Iris pigment epithelial cell (primary cell): ENCODE measurements at places on chromosomes 4 and X.
A peak's percentile ranks its signal among the peaks of the same experiment; 100 is the strongest.

DNA sequence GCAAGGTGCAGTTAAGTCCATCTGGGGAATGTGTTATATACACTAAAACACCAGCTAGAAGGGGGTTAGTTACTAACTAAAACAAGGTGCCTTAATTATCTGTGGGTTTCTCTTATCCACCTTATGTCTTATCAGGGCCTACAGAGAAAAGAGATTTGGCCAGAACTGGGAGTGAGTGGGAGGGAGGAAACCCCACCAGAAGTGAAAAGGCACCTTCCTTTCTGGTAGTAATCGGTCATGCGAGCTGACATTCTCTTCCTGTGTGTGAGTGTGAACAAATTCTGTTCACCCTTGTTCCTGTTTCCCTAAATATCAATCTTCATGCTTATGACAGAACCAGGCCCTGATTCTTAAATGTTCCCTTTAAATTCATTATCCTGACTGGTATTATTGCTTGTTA, 43.5 kb downstream of the SRPX2 start:
- DNase-seq: no peak

GRCh38 chr4:67926485-67926884, 36.8 kb downstream of the TMPRSS11A start:
- DNase-seq: no peak

DNA sequence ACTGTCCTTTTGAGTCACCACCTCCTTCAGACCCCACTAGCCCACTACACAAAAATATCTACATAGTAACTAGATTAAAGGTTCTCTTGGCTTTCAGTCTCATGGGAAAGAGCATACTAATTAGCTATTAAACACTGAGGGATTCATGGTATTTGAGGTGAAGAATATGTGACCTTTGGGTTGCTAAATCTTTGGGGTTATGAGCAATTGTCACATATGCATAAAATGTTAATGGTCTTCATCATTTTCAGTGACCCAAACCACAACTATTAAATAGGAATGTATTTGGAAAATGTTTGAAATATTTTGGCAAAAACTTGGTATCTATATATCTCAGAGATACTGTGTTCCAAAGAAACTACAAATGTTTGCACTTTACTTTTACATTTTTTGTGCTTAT, 365.1 kb downstream of the MAGEB5 start:
- peak; percentile 61 for DNase-seq

DNA sequence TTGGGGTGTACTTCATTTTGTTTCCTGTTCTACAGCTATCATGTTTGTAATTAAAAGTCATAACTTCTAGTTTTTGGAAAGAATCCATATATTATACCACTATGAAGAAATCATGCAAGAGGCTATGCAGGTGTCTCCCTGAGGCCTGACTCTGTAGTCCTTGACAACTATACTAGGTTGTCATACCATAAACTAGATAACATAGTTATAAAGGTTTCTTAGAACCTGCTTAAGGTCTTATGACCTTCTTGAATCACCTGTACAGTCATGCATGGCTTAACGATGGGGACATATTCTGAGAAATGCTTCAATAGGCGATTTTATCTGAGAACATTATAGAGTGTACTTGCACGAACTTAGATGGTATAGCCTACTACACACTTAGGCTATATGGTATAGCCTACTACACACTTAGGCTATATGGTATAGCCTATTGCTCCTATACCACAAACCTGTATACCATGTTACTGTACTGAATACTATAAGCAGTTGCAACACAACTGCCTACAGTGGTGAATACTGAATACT, 3.3 kb downstream of the PWWP3B start:
- DNase-seq: no peak

DNA sequence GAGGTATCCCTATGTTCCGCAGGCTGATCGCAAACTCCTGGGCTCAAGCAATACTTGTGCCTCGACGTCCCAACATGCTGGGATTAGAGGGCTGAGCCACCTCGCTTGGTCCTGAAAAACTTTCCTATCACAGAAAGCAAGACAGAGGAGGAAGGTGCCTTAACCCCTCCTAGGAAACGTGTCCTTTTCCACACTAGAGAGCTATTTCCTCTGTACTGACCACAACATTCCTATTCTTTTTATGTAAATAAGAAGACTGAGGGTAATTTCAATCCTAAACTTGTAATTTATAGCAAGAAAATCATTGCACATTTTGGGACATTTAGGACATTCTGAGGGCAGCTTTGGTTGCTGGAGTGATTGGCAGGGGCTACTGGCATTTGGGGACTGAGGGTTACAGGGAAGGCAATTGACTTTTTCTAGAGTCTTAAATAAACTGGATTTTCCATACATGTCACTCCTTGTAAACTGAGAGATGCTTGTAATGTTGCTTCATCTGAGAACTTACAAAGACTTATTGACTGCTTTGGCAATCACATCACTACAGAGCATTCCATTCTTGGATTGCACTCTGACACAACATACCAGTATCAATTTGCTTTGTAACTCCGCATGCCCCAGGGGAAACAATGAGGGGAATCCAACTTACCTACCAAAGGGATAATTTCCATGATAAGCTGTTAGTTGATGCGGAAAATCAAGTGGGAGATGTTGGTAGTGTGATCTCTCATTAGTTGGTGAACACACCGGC, 15.6 kb downstream of the XAGE3 start:
- peak; percentile 26 for DNase-seq

GRCh38 chrX:130260316-130260715, 8.4 kb downstream of the ZNF280C start:
- peak; percentile 44 for DNase-seq

GRCh38 chr4:96652158-96652557, 812.3 kb downstream of the PDHA2 start:
- peak; percentile 58 for DNase-seq

DNA sequence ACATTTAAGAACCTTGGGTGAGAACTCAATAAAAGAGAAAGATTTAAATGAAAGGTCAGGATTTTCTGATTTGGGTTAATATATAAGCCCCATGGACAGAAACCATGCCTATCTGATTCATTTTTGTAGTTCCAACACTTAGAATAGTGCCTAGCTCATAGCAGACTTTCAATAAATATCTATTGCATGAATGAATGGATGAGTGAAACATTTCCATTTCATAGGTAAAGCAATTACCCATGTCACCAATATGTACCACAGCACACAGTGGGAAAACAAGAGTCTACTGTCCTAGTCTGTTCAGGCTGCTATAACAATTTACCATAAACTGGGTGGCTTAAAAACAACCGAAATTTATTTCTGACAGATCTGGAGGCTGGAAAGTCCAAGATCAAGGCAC, 63.9 kb upstream of the PTPN13 start:
- DNase-seq: no peak

GRCh38 chr4:63563288-63564014, 845.8 kb downstream of the TECRL start:
- DNase-seq: no peak

DNA sequence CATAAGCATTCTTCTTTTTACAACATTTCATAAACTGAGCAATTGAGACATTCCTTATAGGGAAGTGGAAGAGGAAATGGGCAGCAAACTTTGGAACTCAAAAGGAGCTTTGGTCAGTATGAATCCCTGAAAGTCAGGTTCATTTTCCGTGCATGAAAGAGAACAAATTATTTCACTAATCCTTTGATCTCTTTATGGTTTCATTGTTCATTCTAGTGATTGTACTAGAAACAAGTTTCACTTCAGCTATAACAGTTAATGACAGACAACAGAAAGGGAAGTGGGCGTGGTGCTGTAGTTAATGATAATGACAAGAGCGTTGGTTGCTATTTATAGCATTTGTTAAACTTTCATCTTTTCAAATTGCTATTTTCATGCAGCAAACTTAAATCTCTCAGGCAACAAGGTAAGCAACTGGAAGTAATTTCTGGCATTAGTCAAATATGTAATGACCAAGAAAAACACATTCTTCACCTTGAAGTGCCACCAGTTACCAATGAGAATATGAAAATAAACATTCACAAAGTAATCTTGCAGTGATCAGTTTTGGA, 98.4 kb downstream of the AREG start:
- no peak for DNase-seq

GRCh38 chr4:41757521-41758156, 9.1 kb upstream of the PHOX2B start:
- DNase-seq: no peak

GRCh38 chrX:18877469-18877868, 106.4 kb downstream of the PHKA2 start:
- DNase-seq: no peak

- DNase-seq: no peak
These were observed 57.2 kb downstream of the EGF start for GRCh38 chr4:109969919-109970318.

- DNase-seq: peak; percentile 9
These were observed 6.4 kb upstream of the SCML2 start for GRCh38 chrX:18360867-18361266.

GRCh38 chr4:55853484-55854046, at the start of gene EXOC1:
EXOC1 (plus strand) TSS chr4:55853648; CDS start chr4:55858324, 4,676 bp downstream.
- DNase-seq: peak; percentile 96

DNA sequence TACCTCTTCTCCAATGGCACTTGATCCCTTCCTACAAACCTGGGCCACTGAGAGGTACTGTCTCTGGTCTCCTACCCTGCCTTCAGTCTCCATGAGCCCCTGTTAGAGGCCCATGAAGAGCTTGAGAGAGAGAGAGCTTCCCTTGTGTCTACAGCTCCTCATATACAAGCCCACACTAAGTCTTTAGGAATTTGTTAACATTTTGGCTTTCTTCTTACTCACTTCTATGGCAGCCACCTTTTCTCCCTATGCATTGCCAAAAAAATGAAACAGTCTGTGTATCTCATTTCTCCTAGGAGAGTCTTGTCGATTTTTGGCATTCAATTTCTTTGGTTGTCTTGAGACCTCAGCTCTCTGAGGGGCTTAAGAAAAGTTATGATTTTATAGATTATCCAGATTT, 90.9 kb upstream of the LNX1 start:
- peak; percentile 62 for DNase-seq

DNA sequence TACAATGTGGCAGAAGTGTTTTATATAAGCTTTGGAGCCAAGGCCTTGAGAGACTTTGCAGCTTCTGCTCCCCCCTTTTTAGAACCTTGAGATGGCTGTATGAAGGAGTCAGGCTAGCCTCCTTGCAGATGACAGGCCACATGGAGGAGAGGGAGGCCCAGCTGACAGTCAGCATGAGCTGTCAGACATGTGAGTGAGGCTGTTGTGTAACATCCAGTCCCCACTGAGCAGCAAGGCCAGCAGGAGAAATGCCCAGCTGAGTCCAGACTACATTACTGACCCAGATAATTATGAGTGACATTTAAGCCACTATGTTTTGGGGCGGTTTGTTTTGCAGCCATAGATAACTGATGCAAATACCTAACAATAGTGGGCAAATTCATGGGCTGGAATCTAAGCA, 515.3 kb upstream of the ARX start:
- DNase-seq: peak; percentile 72

DNA sequence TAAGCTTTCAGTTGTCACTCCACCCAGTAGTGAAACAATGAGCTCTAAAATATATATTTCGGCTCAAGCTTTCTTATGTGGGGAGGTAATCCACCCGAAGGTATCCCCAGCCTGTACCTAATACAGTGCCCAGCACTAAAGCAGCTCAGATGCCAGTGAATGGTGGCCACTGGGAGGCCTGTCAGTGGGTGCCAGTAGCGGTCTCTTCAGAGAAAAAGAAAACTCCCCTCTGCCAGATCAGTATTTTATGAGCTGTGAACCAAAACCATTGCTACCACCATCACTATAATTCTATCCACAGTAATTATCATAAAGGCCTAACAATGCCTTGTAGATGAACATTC, 835 bp upstream of the NFKB1 start:
- DNase-seq: no peak

DNA sequence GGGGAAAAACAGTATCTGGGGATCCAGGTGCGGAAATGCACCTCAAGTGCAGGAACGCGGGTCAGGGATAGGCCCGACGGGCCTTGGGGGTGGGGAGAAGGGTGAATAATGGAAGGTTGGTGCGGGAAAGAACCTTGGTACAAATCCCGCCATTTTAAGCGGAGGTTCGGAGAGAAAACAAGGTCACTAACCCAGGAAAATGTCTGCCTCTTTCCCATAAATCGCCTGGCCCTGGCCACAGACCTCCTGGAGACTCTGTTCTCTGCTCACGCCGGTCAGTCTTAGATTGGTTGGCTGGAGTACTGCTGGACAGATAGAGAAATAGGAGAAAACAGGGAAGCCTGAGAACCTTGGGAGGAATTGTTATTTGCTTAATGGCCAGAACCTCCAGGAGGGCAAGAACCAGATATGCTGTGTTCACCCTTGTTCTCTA, 897 bp upstream of the FBXL5 start:
- peak; percentile 24 for DNase-seq

GRCh38 chr4:119103263-119103662, 32.4 kb upstream of the MYOZ2 start:
- DNase-seq: peak; percentile 99

GRCh38 chr4:38069271-38069760, 109.1 kb downstream of the PTTG2 start:
- peak; percentile 56 for DNase-seq

GRCh38 chr4:105624530-105624929, 72.1 kb downstream of the ARHGEF38 start:
- peak; percentile 69 for DNase-seq

GRCh38 chr4:106497271-106497670, 128.7 kb upstream of the GIMD1 start:
- peak; percentile 15 for DNase-seq
